T-helper 2 cell (primary cell): ENCODE measurements at places on chromosomes 2 and 18.

DNA sequence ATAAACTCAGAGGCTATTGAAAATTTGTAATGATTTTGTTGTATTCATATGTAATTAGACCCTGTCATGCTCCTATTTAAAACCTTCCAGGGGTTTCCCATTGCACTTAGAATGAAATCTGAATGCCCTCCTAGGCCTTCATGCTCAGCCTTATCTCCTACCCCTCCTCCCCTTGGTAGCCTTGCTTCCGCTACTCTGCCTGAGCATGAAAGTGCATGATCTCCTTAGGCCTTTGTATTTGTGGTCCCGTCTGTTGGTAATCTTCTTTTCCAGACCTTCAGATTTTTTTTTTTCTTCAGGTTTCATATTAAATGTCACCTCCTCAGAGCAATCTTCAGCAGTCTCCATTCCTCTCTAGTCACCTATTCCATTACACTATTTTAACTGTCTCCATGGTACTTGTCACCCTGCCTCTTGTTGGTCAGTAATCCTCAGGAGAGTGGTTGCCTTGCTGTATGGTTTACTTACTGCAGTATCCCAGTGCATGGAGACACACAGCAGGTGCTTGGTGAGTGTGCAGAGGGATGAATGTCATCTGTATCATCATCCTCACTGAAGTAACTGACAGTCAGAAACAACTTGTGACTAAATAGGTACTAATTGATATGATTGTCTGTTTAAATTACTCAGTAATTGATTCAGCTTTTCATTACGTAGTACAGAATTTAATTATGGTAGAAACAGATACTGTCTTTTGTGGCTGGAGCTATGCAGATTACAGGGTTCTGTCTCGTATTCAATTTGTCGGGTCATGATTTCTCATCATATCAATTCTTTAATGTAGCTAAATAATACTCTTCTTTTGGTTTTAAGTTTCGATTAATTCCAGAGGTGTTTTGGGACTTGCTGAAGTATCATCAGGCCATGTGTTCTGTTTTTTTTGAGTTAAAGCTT lies 63.9 kb downstream of the PHLPP1 start:
- no peak for DNase-seq

GRCh38 chr2:109137616-109138015 lies 8.6 kb downstream of the SH3RF3 start:
- DNase-seq, result no peak

DNA sequence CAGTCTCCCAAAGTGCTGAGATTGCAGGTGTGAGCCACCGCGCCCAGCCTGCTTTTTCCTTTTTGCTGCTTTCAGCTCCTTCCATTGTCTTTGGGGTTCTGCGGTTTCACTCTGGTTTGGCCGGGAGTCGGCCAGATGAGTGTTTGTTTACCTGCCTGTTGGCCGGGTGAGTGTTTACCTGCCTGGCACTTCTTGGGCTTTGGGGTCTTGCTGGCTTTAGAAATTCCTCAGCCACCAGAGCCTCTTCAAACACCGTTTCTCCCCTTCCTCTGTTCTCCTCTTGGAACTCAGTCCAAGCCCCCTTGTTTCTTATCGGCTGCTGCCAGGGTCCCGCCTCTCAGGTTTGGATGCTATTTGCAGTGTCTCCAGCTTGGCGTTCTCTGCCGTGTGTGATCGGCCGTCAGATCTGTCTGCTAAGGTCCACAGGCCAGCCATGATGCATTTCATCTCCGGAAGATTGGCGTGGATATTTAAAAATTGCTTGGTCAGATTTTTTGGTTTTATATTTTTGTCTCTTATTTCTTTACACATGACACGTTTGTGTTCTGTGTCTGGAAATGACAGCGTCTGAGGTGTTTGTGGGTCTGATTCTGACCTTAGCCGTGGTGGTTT lies 14.2 kb upstream of the GAL3ST2 start:
- no peak for DNase-seq

DNA sequence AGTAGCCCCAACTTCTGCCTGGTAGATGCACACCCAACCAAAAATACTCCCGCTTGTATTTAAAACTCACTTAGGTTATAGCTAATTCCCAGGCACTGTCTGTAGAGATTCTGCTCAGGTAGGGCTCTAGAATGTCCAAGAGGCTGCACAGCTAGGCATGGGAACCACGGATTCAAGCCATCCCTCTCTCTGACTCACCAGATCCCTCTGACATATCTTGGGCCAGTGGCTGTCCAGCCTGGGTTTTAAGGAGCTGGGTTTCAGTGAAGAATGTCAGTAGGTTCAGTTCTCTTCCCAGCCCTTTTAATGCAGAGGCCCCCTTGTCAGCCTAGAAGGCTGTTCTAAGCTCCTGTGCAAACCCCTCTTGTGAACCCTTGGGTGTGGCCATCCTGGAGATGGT lies 15.9 kb upstream of the IL1R1 start:
- DNase-seq, result no peak
